Mucosa of gallbladder (tissue), 1 donor: ENCODE measurements at places on chromosomes 5 and 9. TPM values are rescaled to one million over a fixed set of nuclear protein-coding genes. Genes with fewer than 3 reads are reported as not detected.

SOWAHA gene
- 22.2 TPM for total RNA-seq

GRCh38 chr5:39730006-39730405 is 305.2 kb upstream of the DAB2 start:
- no peak for DNase-seq

NEURL1B gene
- 27.9 TPM for total RNA-seq

- no peak for DNase-seq
Measured at GRCh38 chr9:69385581-69386033, 60.6 kb downstream of the ENTREP1 start.

GRCh38 chr5:129377504-129377903 is 82.6 kb upstream of the ADAMTS19 start:
- DNase-seq: peak; percentile 59

DNA sequence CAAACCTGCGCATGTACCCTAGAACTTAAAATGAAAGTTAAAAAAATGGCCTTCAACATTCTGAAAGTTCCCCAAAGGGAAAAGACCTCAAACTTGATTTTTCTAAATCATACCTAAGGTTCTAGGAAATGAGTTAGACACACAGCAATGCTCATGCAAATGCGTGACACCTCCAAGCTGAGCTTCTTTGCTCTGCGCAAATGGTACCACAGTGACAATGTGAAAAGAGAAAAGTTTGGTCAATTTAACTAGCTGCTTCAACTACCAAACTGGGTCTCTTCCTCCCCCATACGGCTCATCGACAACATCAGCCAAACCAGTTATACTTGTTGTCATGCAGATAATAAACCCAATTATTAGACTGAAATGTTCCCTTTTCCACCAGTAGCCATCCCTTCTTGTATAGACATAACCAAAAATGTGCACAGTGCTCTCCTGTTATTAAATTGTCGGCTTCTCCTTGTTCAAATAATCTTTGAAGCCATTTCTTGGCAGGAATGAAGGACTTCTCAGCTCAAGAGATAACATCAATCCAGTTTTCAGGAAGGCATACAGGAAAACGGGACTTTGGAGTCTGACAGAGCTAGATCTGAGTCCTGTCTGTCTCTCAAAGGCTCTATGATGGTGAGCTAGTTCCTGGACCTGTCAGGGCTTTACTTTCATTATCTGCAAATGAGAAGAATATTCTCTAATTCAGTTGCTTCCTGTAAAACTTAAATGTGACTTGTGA is 185.6 kb upstream of the NR3C1 start:
- no peak for DNase-seq

GRCh38 chr9:81722277-81722676 is 32.9 kb upstream of the TLE1 start:
- no peak for DNase-seq

SPATA31A3 gene
- not detected for total RNA-seq

- no peak for DNase-seq
Measured at GRCh38 chr9:106859957-106860720, 2.8 kb upstream of the ZNF462 start.

DNA sequence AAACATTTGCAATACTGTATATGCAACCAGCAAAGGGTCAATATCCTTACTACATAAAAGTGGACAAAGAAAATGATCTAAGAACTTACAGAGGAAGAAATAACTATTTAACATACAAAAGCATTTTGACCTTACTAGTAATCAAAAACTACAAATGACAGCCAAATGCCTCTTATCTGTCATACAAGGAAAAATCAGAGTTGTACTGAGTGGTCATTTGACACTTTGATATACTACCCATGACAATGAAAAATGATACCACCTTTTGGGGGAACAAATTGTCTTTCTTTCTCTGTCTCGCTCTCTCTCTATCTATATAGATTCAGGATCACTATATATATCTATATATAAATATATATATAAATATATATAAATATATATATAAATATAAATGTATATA is 50.4 kb upstream of the ZSWIM6 start:
- DNase-seq: no peak
